ENCODE measurements at places on chromosomes 2 and 18.

DNA sequence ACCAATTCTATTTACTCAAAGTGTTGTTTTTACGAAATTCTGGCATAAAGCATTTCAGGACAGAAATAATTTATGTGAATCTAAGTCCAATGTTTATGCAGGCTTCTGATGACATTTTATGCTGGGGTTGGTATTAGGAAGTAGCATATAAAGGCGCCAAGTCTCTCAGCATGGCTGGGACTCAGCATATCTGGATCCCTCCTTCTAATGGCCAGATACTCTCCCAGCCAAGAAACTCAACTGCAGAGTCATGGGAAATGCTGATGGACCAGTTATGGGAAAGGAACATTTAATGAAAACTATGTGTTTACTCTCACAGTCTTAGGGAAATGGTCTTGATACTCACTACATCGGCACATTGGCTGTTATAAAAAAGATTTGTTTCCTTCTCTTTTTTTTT is 392.2 kb downstream of the ARHGAP15 start:
- no peak for DNase-seq

- no peak for DNase-seq
Observed at GRCh38 chr2:85988914-85989270, 100.1 kb upstream of the ST3GAL5 start.

DNA sequence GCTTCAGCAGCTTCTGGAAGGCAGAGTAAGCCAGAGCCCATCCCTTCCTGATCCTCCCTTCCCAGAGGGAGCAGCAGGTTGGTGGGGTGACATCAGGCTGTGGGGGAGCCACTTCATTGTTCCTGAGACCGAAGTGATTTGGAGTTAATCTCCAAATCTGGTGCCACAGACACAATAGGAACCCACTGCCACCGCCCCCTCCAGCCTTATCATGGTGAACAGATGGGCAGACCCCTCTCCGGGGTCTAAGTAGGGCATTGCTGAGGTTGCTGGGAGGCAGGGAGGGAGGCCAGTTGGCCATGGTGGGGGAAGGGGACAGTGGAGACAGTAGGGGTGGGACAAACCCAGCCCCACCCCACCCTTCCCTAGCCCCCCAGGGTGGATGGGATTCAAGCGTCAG is 25.6 kb upstream of the SLC35F6 start:
- peak; percentile 56 for DNase-seq

DNA sequence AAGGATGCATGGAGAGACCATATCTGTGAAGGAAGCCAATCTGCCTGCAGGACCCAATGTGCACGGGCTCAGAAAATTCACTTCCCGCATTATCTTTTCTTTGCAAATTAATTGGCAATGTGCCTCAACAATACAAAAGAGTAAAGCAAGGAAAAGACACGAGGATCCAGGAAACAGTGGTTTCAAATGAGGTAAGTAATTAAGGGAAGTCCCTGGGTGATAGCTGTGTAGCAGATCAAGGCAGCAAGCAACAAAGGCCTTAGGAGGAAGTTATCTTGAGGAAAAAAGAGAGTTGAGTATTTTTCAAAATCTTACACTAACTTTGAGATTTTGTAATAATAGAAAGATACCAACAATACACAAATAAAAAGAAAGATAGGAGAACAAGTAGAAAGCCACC is 44.3 kb upstream of the TGIF1 start:
- DNase-seq: no peak

GRCh38 chr2:8433390-8433789 is 248.5 kb upstream of the ID2 start:
- DNase-seq: no peak

All from eye (tissue), 1 donor.